ENCODE measurements at places on chromosomes 3 and 15. TPM values are rescaled to one million over a fixed set of nuclear protein-coding genes. Genes with fewer than 3 reads are reported as not detected.

- H3K36me3 ChIP-seq = no peaks in the 10 kb centered on the region
- H3K4me3 ChIP-seq = no peak overlapping the region
- peak; percentile 54 for DNase-seq
Measured at GRCh38 chr3:169863458-169863899, 6.3 kb downstream of the LRRC31 start.

GRCh38 chr3:63230146-63230545 lies 48.0 kb upstream of the SYNPR start:
- peaks cover 3% of the 10 kb centered on the region for H3K27me3 ChIP-seq
- H3K36me3 ChIP-seq = no peaks in the 10 kb centered on the region
- no peaks in the 10 kb centered on the region for H3K4me1 ChIP-seq
- no peak overlapping the region for H3K27ac ChIP-seq

GRCh38 chr3:105731686-105732085 lies 137.1 kb downstream of the CBLB start:
- no peak overlapping the region for H3K4me3 ChIP-seq
- no peak for DNase-seq
- no peaks in the 10 kb centered on the region for H3K27me3 ChIP-seq
- H3K36me3 ChIP-seq = peaks cover 71% of the 10 kb centered on the region
- no peak overlapping the region for H3K27ac ChIP-seq

Gene FBXW12
- total RNA-seq = not detected

DNA sequence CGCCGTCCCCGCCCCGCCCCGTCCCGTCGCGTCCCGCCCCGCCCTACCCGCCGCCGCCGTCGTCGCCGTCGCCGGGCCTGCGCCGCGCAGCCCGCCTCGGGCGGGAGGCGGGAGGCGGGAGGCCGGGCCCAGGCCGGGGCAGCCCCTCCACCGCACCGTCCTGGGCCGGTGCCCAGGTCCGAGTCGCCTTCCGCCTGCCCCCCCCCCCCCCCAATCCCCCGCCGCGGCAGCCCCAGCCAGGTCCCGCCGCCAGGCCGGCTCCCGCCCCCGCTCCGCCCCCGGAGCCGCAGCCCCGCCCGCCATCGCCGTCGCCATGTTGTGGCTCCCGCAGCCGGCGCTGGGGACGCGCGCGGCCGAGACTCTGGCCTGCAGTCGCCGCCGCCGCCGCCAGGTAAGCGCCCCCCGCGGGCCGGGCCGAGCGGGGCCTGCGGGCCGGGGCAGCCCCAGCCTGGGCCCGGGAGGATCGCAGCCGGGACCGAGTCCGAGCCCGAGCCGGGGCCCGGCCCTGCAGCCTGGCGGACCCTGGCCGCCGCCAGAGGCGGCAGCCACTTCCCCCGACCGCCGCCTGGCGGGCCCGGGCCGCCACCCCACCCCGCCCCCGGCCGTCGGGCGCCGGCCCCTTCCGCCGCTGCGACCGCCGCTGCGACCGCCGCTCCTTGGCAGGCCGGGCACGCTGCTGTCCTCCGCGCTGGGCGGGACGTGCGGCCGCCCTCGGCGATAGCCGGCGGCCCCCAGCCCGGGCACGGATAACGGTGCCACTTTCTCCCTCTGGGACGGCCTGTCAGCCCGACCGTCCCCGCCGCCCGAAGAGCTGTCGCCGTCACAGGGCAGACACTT lies at the start of gene ZNF592:
Gene ZNF592, plus strand, starts transcription at position 319 of the 837 bp plus-strand sequence. CDS start 34,084 bp downstream, outside the sequence.
- peak within 1 kb of the TSS; percentile 98 for H3K27ac ChIP-seq
- peaks cover 51% of the 10 kb centered on the region for H3K4me1 ChIP-seq
- H3K27me3 ChIP-seq = no peaks in the 10 kb centered on the region

- DNase-seq = no peak
- H3K27me3 ChIP-seq = no peaks in the 10 kb centered on the region
- no peaks in the 10 kb centered on the region for H3K4me1 ChIP-seq
- no peak overlapping the region for H3K4me3 ChIP-seq
- no peaks in the 10 kb centered on the region for H3K36me3 ChIP-seq
Measured at GRCh38 chr3:178699810-178700209, 163.6 kb downstream of the KCNMB2 start.

GRCh38 chr3:180329187-180329586 lies 272.8 kb upstream of the TTC14 start:
- no peaks in the 10 kb centered on the region for H3K36me3 ChIP-seq
- no peaks in the 10 kb centered on the region for H3K4me1 ChIP-seq
- DNase-seq = no peak

- H3K4me3 ChIP-seq = no peak overlapping the region
- peaks cover 52% of the 10 kb centered on the region for H3K4me1 ChIP-seq
- no peak overlapping the region for H3K27ac ChIP-seq
- no peak for DNase-seq
- peaks cover 60% of the 10 kb centered on the region for H3K27me3 ChIP-seq
Measured at GRCh38 chr3:45103753-45104714, 42.1 kb downstream of the CDCP1 start.

GRCh38 chr3:123586131-123586530 lies 1.3 kb upstream of the HACD2 start:
- no peaks in the 10 kb centered on the region for H3K27me3 ChIP-seq
- H3K36me3 ChIP-seq = peaks cover 47% of the 10 kb centered on the region
- no peak overlapping the region for H3K27ac ChIP-seq
- DNase-seq = peak; percentile 57

GRCh38 chr15:101590785-101591184 lies 61.4 kb downstream of the TM2D3 start:
- no peak overlapping the region for H3K27ac ChIP-seq
- H3K4me1 ChIP-seq = no peaks in the 10 kb centered on the region
- peaks cover 2% of the 10 kb centered on the region for H3K36me3 ChIP-seq
- no peak for DNase-seq

GRCh38 chr3:133588035-133588434 lies 14.5 kb downstream of the CDV3 start:
- peaks cover 40% of the 10 kb centered on the region for H3K36me3 ChIP-seq
- peaks cover 48% of the 10 kb centered on the region for H3K4me1 ChIP-seq
- H3K4me3 ChIP-seq = no peak overlapping the region
- no peaks in the 10 kb centered on the region for H3K27me3 ChIP-seq
- no peak for DNase-seq
- peak overlapping the region; percentile 67 for H3K27ac ChIP-seq

Data from activated naive CD8-positive, alpha-beta T cell treated with anti-CD3 and anti-CD28 coated beads for 36 hours (primary cell).